Esophagus squamous epithelium (tissue), 5 donors: ENCODE measurements at places on chromosomes 4 and X.

DNA sequence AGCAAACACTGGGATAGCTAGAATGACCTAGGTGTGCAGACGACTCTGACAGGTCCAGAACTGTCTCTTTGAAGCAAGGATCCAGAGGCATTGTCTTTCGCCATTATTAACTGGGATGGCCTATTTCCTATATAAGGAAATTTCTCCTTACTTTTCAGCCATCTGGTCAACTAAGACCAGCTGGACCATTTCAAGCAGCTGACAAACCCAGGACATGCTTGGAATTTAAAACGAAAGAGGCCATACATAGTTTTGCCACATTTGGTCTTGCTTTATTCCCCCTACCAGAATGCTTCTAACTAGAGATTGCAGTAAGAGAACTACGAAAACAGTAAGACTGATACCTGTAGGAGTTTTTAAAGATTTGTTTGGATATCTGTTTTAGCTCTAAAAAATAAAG is 87.0 kb downstream of the GLRA2 start:
- DNase-seq: no peak

DNA sequence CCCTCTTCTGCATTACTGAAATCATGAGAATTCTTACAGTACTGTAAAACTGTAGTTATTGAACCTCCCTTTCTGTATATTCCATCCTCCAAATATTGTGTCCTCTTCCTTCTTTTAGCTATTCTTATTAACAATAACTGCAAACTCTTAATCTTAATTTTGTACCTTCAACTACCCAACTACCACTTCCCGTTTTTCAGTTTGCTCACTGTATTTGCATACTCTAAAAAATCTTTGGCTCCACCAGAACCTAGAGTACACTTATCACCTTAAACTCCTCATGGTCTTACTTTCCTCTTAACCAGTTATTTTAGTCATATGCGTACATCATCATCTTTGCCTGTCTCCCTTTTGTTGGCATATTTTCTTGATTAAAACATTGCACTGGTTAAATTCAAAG is 543.7 kb downstream of the ARAP2 start:
- no peak for DNase-seq

GRCh38 chrX:13691841-13692371 is 3.0 kb downstream of the RAB9A start:
- no peak for DNase-seq

DNA sequence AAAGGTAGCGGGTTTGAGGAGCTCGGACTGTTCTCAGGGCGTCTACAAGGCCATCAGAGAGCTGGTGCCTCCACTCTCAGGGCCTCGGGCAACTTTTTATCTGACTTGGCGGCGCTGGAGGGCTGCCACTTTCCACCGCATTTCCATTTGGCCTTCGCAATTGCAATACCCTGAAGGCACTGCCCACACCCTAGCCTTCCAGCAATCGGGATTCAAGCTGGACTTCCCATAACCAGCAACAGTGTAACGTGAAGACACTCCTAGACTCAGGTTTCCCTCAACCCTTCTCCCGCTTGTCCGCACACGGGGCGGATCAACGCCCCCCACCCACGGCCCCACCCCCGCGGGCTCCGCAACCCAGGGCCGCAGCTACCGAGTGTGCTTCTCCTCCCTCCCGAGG is 50.2 kb upstream of the BCOR start:
- DNase-seq: no peak

GRCh38 chrX:2484256-2484655 is 16.5 kb downstream of the DHRSX start:
- no peak for DNase-seq

DNA sequence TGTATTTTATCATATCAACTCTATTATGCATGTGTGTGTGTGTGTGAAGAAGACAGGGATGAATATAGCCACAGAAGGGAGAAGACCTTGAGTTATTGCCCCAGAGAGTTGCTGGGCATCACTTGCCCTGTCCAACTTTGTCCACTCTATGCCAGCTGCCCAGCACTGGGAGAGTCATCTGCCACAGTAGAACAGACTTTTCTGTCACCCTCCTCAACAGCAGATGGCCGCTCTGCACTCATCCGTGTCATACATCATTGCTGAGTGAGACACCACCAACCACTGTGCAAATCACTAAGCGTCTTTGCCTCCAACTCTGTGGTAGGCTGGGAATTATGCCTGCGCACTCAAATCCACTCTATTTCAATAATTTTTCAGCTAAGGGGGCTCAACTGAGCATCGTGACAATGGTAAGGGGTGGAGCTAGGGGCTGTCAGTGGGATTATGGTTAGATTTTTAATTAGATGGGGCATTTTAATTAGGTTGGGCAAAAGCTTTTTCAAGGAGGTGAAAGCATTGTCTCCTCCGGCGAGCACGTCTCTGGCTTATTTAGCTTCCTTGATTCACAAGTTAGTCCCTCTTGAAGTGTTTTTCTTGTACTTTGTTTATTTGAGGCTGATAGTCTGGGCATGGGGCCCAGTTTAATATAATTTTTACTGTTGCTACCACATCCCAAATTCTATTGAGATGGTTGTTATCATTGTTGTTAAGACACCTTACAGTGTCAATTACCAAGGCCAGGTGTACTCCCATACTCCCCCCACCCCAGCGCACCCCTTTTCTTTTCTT is 100.1 kb upstream of the KLF3 start:
- no peak for DNase-seq

GRCh38 chr4:1049591-1049905 is 38.1 kb downstream of the FGFRL1 start:
- DNase-seq: no peak

DNA sequence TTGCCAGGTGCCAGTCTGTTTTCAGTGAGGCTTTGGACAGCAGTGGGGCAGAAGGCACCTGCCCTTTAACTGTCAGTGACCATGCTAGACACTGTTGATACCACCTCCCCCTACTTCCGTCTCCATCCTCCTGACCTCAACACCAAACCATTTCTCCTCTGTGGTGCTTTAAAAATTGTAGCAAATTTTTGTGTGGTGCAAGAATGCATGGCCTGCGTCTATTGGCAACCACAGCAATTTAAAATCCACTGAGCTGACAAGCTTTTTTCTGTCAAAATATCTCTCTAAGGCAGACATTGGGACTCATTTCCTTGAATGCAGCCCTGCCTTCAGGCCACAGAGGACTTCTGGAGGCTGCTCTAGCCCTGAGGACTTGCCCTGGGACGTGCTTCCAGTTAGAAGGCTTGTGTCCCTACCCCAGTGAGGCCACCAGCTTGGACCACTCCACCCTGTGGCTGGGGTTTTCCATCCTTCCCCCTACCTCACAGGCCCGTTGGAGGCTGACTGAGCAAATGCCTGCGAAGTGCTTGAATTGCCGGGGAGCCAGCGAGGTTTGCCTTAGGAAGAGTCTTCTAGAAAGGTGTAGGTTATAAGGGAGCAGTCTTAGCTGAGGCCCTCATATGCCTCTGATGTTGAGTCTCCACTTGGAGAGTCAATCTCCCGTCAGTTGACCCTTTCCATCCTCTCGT is 6.9 kb downstream of the PRRG3 start:
- DNase-seq: no peak

- DNase-seq: no peak
Observed at GRCh38 chrX:138865093-138865649, 153.7 kb upstream of the FGF13 start.

- DNase-seq: no peak
Observed at GRCh38 chr4:56183344-56183959, 203.8 kb downstream of the AASDH start.

- no peak for DNase-seq
Observed at GRCh38 chr4:4323705-4324534, 33.9 kb downstream of the ZBTB49 start.

DNA sequence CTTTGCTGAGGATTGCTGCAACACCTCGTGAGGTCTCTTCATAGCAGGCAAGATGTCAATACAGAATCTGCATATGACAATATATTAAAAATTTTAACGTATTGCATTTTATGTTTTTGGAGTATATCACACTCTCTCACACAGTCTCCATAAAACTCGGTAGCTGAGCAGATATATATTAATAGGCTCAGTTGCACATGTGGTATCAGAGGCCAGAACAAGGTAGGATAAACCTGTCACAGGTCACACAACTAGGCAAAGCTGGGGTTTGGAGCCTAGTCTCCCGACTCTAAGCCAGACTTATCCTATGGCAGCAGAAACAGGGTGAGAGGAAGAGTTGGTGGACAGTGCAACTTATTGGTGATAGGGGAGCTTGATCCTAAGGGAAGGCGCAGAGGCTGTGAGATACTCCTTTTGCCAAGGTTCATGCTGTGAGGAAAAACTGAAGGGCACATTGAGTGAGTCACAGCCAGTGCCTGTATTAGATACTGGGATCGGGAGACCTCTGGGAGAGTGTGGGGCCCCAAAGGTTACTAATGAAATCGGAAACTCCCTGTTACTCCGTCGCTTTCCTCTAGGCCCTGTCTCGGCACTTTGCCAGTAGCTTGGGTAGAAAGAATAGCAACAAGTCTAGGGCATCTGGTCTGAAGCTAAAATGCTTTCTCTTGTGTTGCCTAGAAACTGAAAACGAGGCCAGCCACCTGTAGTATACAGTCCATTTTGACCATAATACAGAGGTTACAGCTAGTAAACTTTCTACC is 195.7 kb downstream of the ARHGAP10 start:
- DNase-seq: no peak

GRCh38 chrX:17736478-17736855 is 826 bp upstream of the SCML1 start:
- no peak for DNase-seq

DNA sequence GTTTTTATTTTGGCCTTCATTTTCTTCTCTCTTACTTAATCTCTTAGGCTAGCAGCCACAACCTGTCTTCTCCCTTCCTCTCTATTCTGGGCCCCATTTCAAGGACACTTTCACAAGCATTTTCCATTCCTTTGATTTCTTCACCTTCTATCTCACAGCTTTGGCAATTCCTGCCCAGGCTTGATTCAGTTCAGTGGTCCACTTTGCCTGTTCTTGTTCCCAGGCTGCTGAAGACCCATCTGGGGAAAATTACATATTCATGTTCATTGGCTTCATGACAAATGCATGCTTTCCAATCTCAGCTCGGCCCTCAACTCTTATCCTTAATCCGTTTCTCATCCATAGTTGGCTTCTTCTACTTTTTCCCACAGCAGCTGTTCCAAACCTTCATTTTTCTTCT is 38.7 kb upstream of the LPAR4 start:
- DNase-seq: no peak

- no peak for DNase-seq
Observed at GRCh38 chr4:27684610-27685011, 824.0 kb downstream of the STIM2 start.

- DNase-seq: no peak
Observed at GRCh38 chrX:69109706-69110105, 55.5 kb downstream of the PJA1 start.
